ENCODE measurements at places on chromosomes 5 and 9. TPM values are rescaled to one million over a fixed set of nuclear protein-coding genes. Genes with fewer than 3 reads are reported as not detected.

Gene MARVELD2
- 1.7 TPM for total RNA-seq

Gene IGIP
- 3.7 TPM for total RNA-seq

Gene WNT8A
- not detected for total RNA-seq

Gene GPRIN1
- 3.1 TPM for total RNA-seq

Gene TEX10
- 22.4 TPM for total RNA-seq

Gene GTF2H2C
- total RNA-seq, result 29.6 TPM

Gene PCDHAC2
- total RNA-seq, result 0.09 TPM

Gene ACER2
- 14.0 TPM for total RNA-seq

Gene SNX24
- total RNA-seq, result 8.7 TPM

Gene PDE8B
- not detected for total RNA-seq

Gene GIN1
- 4.2 TPM for total RNA-seq

Gene NRG2
- 2.1 TPM for total RNA-seq

Gene ZBED3
- total RNA-seq, result 0.90 TPM

Gene RHOBTB3
- 64.1 TPM for total RNA-seq

Gene CD274
- 17.7 TPM for total RNA-seq

Gene RANBP6
- total RNA-seq, result 43.6 TPM

Gene VCAN
- 9.6 TPM for total RNA-seq

Gene SHOC1
- total RNA-seq, result under 0.01 TPM

Gene SLCO6A1
- not detected for total RNA-seq

Gene UBLCP1
- 8.6 TPM for total RNA-seq

Gene IL9
- not detected for total RNA-seq

Gene CARD9
- 0.27 TPM for total RNA-seq

Gene HRH2
- 0.09 TPM for total RNA-seq

Gene BRINP1
- total RNA-seq, result under 0.01 TPM

Gene LCN10
- not detected for total RNA-seq

Gene CKS2
- 87.1 TPM for total RNA-seq

Gene SLCO4C1
- total RNA-seq, result not detected

Gene RNF224
- not detected for total RNA-seq

Gene STRBP
- total RNA-seq, result 10.7 TPM

Gene ZBTB43
- total RNA-seq, result 16.4 TPM

Gene MEGF10
- 0.36 TPM for total RNA-seq

Gene NUTM2F
- total RNA-seq, result not detected

Gene TMEM38B
- 5.6 TPM for total RNA-seq

Measured in endothelial cell of coronary artery (primary cell).